ENCODE measurements at places on chromosomes 13 and 19. TPM values are rescaled to one million over a fixed set of nuclear protein-coding genes. Genes with fewer than 3 reads are reported as not detected.

DAND5 gene
- polyA plus RNA-seq, result 0.08 TPM

FFAR2 gene
- polyA plus RNA-seq, result 0.34 TPM

USF2 gene
- 174 TPM for polyA plus RNA-seq

MCF2L gene
- polyA plus RNA-seq, result 32.9 TPM

FCAR gene
- polyA plus RNA-seq, result 0.11 TPM

RYR1 gene
- 7.2 TPM for polyA plus RNA-seq

DMKN gene
- polyA plus RNA-seq, result 127 TPM

ERICH4 gene
- 1.4 TPM for polyA plus RNA-seq

KLF2 gene
- 32.0 TPM for polyA plus RNA-seq

ZNF230 gene
- 7.1 TPM for polyA plus RNA-seq

C19orf67 gene
- not detected for polyA plus RNA-seq

IER2 gene
- 160 TPM for polyA plus RNA-seq

PCSK4 gene
- 5.3 TPM for polyA plus RNA-seq

ELAVL1 gene
- 85.4 TPM for polyA plus RNA-seq

GGACT gene
- polyA plus RNA-seq, result 6.2 TPM

F2RL3 gene
- 0.96 TPM for polyA plus RNA-seq

ZNF737 gene
- 26.1 TPM for polyA plus RNA-seq

PRSS57 gene
- 0.28 TPM for polyA plus RNA-seq

NOVA2 gene
- polyA plus RNA-seq, result 5.3 TPM

CALR3 gene
- not detected for polyA plus RNA-seq

PTGIR gene
- 2.2 TPM for polyA plus RNA-seq

ZNF20 gene
- polyA plus RNA-seq, result 8.7 TPM

ZNF625 gene
- 18.1 TPM for polyA plus RNA-seq

ZNF492 gene
- 2.8 TPM for polyA plus RNA-seq

S1PR4 gene
- polyA plus RNA-seq, result 0.25 TPM

CDC42EP5 gene
- 26.9 TPM for polyA plus RNA-seq

CEACAM1 gene
- 15.3 TPM for polyA plus RNA-seq

RFPL4A gene
- polyA plus RNA-seq, result not detected

PLPPR3 gene
- 12.7 TPM for polyA plus RNA-seq

SIGLEC8 gene
- not detected for polyA plus RNA-seq

FCER2 gene
- polyA plus RNA-seq, result 0.32 TPM

LRRC63 gene
- polyA plus RNA-seq, result 0.16 TPM

BRCA2 gene
- 10.4 TPM for polyA plus RNA-seq

KXD1 gene
- 62.2 TPM for polyA plus RNA-seq

ZNF578 gene
- polyA plus RNA-seq, result 5.1 TPM

ZNF415 gene
- 28.2 TPM for polyA plus RNA-seq

SMARCA4 gene
- polyA plus RNA-seq, result 161 TPM

NKPD1 gene
- polyA plus RNA-seq, result 0.22 TPM

B3GNT8 gene
- polyA plus RNA-seq, result 2.9 TPM

ZNF433 gene
- 25.6 TPM for polyA plus RNA-seq

TBC1D17 gene
- 44.8 TPM for polyA plus RNA-seq

C5AR2 gene
- 0.49 TPM for polyA plus RNA-seq

INSL3 gene
- polyA plus RNA-seq, result 0.40 TPM

MISP3 gene
- 10.1 TPM for polyA plus RNA-seq

FBN3 gene
- 37.4 TPM for polyA plus RNA-seq
